ENCODE measurements at places on chromosomes 12 and 14.

GRCh38 chr12:69115099-69115498, 124.3 kb upstream of the CPSF6 start:
- DNase-seq, result no peak

GRCh38 chr14:92417759-92418158, 94.8 kb downstream of the SLC24A4 start:
- DNase-seq, result no peak

DNA sequence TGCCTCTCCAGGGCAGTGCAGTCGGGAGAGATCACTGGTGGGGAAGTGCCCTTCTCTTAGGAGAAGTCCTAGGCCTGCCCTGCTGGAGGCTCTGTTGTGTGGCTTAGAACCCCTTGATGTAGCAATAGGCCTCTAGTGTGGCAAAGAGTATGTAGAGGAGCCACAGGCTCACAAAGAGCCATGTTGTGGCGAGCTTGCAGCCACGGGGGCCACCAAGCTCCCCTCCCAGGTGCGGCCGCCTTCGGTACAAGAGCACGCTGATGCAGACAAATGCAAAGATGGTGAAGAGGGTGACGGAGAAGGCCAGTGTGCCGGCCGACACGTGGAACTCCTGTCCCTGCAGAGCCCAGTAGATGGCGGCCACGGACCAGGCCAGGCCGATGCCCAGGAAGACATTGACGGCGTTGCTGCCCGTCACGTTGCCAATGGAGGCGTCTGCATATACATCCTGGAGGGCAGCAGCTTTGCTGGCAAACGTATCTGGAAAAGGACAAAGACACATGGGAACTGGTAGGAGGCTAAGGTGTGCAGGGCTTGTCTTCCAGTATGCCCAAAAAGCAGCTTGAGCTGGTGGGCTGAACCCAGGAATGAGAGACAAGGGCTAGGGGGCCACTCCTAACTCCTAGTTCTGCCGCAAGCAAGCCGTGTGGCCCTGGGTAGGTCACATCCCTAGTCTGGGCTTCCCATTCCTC, 142.8 kb downstream of the SLC8A3 start:
- DNase-seq, result no peak

- no peak for DNase-seq
Observed at GRCh38 chr14:39762576-39763401, 330.6 kb upstream of the FBXO33 start.

DNA sequence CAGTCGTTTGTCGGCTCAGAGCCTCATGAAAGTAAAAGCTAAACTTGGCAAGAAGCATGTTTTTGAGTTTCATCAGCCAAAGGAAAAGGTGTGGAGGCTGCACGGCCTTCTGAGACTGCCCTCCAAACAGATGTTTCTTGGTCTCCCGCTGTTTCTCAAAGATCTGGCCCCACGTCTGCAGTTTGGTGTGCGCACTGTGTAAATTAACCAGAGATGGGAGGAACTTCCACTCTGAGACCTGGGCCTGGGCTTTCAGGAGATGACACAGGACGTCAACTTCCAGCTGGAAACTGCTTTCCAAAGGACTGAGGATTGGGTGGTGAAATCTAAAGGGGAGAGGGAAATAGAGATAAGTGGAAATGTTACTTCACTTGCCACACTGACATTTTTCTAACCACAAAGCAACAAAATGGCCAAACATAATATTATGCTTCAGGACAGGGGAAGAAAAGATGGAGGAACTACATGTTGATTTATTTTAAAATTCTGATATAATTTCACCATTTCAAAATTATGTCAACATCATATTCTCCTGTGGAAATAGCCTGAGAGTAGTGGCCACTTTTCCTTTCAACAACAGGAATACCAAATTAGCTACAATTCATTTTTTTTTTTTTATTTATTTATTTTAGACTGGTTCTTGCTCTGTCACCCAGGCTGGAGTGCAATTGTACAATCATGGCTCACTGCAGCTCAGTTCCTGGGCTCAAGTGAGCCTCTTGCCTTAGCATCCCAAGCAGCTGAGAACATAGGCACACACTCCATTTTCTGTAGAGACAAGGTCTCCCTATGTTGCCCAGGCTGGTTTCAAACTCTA, 27.6 kb downstream of the KICS2 start:
- DNase-seq, result no peak

- no peak for DNase-seq
Observed at GRCh38 chr12:3913278-3913677, 40.1 kb upstream of the PARP11 start.

GRCh38 chr12:90029317-90029716, 320.7 kb upstream of the ATP2B1 start:
- DNase-seq, result no peak

DNA sequence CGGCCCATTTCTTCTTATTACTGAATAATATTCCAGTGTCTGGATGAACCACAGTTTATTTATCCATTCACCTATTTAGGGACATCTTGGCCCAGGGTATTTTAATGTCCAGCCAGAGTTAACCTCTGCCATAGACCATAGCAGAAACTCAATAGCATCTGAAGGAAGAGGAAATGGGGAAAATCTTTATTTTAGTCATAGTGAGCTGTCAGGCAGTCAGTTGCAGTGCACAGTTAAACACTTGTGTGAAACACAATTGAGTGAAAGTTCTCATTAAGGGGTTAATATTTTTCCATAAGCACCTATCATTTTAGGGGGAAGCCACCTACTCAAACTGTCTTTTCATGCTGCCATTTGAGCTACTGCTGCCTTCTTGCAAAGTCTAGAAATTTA, 197.3 kb upstream of the PPFIA2 start:
- no peak for DNase-seq

DNA sequence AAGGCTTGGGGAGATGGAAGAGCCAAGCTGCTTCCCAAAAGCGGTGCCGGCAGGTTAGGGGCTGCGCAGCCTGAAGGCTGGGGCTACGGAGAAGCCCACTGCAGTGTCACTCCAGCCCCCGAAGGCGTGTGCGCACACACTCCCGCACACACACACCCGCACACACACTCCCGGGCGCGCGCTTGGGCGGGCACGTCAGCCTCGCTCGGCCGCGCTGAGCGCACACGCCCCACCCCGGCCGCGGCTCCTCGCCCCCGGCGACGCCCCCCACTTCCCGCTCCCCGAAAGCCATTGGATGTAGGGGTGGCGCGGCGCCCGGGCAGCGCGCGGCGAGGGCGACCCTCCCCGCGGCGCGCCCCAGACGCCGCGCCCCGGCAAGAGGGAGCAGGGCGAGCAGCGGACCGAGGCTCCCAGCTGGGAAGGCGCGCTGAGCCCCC, at the start of gene KCNK10:
Gene KCNK10 (minus strand): TSS at position 184 of the 437 bp plus-strand sequence. CDS start 471 bp downstream, outside the sequence.
- no peak for DNase-seq

DNA sequence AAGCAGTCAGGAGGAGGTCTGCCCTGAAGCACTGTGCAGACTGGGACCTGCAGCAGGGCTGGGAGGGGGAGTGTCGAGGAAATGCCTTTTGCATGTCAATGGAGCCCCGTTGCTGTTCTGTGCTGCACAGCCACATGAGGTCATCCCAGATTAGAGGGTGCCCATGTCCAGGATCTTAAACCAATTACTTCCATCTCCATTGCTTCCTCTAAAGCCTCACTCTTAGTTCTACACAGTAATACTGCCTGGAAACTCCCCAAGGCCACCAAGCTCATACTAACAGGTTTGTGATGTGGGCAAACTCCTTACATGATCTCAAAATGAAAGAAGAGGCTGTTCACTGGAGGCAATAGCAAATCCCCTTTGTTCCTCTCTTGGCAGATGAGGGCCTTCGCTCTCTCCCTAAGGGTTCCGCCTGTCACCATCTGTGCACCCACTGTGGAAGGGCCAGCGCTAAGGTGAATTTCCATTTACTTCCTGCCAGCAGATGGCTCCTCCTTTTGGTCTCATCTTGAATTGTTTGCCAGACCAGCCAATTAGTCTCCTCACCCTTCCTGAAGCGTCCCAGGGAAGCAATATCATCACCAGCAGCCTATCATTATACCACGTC, 35.4 kb upstream of the LTA4H start:
- DNase-seq, result no peak

DNA sequence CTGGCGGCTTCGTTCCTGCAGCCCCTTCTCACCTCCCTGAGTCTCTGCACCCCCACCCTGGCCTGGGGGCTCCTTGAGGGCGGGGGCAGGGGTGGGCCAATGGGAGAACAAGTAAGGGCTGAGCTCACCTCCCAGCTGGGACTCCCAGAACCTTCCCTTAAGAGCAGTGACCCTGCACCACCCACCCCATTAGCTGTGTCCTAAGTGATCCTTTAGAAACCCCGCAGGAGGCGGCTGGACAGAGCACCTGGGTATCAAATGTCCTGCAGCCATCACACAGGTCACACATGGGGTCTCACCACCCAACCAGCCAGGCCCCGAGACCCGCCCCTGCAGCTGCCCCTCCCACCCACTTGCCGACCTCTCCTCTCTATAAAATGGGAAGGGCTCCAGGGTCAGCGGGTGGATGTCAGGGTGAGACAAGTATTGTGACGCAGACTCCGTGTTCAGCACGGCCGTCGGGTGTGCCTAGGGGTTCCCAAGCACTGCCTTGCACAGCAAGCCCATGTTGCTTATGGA, 151.2 kb upstream of the C14orf180 start:
- DNase-seq, result no peak
